Retina (tissue), 1 donor: ENCODE measurements at places on chromosomes 3 and 15.

DNA sequence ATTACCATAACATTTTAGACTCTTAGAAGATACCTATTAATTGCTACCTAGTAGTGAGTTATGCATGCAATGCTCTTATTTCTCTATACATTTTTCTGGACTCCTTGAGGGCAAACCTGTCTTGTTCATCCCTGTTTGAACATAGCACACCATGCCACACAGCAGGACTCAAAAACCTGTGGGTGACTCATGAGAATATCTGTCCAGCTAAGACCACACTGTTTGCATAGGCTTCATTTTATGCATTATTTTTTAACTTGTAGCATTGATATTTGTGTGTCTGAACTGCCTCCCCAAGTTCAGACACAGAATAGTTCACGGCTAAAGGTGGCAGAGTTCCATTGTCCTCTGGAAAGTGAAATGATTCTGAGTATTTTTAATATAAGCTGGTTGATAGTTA, 1.8 kb downstream of the LMCD1 start:
- no peak for DNase-seq

- no peak for DNase-seq
Observed at GRCh38 chr15:33960549-33960935, 7.8 kb upstream of the CHRM5 start.

DNA sequence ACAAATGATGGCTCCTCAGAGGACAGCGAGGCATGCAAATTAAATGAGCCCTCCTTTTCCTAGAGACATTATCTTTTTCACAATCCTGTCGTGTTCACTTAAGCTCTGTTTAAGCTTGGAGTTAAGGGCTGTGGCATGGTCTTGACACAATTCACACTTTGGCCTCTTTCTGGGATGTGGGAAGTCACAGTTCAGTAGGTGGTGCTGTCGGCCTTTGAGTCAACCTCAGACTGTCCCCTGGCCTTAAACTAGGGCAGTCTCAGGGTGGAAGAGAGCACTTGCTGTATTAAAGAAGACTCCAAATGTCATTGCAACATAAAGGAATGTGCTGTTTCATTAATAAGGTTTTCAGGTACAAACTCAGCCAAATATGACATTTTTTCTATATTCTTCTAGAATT, 351.0 kb downstream of the MCTP2 start:
- DNase-seq: peak; percentile 82

DNA sequence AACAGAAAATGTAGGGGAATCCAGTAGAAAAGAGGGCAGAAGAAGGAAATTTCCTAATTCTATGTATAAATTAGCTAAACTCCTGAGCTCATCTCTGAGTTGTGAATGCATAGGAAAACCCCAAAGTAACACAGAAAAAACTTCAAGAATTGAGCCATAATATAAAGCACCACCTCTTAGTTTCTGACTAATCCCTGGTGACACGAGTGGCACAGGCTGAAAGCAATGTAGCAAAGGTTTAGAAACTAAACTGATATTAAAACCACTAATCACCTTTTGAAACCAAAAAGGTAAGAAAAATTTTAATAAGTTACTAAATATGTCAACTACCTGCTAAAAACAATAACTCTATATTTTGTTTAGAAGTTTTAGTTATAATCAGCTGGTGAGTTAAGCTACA, 255.6 kb upstream of the NECTIN3 start:
- DNase-seq: no peak

DNA sequence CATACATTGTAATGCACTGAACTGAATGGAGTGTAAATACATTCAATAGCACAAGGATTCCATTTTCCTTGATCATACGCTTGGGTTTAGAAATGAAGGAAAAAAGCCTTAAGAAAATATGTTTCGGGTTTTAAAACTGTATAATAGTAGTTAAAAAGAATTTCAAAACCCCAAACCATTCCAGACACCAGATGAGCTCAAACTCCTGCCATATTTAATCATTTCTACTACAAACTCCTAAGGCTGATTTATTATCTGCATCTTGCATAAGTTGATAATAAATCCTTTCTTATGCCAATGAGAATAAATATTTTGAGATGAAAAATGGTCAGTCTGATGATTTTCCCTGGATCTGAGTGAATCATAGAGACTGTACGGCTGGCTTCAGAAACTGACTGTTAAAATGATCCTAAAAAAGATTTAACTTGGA, 51.0 kb downstream of the NR1D2 start:
- DNase-seq: no peak

- no peak for DNase-seq
Observed at GRCh38 chr3:131221731-131222130, 159.8 kb upstream of the NUDT16 start.

DNA sequence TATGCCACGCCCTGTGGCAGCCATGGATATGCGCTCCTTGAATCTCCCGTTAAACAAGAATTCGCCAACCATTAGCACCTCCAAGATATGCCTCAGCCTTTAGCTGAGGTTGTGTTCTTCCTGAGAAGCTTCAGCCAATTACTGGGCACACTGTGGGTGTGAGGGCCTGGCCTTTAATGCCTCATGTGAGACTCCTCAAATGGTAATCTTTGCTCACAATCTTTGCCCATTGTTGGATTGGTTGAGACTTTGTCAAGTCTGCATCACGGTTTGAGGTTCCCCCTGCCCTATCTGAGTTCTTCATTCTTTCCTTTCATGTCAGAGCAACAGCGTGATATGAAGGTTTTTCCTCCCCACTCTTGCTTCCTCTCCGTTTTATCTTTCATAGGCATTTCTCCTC, 108.1 kb upstream of the CCDC54 start:
- no peak for DNase-seq

DNA sequence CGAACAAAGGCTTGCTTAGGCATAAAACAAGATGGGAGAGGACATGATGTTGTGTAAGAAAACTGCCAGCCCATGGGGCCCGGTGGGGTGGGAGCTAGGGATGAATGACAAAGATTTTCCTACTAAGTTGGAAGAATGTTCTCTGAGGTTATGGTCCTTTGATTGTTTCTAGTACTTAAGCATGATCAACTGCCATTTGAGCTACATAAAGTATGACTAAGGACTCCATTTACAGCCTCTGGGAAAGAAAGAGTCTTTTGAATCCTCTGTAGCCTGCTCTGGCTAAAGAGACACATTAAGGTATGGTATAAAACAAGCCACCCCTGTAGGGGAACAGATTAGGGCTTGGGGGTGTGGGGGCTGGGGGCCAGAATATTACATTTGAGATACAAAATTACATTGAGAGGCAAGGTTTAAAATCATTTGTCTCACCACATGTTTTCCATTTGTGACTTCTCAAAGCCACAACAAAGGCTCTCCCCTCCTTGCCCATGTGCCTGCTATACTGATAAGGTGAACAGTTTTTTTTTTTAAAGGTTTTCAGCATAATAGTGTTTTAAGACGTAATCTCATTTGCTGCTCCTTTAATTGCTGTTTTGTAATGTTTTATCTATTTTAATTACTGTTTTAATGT, 323.4 kb downstream of the CHST2 start:
- DNase-seq: no peak

DNA sequence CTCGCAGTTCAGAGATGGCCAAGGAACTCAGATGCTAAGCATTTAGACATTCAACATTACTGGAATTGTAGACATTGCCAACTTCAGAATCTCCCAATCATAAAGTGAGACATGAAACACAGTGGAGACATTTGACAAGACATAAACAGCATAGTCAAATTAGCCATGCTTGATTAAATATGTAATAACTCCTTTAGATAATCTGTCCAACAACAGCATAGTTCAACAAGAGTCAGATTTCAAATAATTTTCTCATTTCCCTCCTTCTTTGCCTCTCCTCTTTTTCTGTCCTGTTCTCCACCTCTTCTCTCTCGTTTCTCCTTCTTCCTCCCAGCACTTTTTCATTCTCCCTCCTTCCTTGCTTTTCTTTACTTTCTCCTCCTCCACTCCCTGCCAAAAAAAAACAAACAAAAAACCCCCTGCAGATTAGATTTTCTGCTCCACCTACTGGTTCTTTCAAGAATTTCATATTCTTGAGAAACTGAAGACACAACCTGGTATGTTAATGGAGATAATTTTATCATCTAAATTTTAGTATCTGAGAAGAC, 20.2 kb downstream of the CPOX start:
- DNase-seq: no peak

GRCh38 chr3:183161552-183162336, 790 bp downstream of the LAMP3 start:
- DNase-seq: peak; percentile 42

DNA sequence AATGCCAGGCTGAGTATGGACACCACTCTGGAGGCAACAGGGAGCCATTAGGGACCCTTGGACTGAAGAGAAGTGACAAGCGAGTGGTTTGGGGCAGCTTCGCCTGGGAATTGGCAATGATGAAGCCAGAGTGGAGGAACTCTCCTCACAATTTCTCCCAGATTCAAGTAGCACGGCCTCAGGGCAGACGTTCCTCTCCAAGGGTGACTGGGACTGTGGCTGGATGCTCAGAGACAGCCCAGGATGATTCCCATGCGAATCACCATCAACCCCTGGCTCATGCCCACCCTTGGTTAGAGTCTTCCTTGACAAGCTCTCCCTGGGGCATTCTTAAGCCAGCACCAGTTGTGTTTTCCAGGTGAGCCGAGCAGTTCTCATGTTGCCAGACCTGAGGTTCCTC, 16.3 kb upstream of the DOCK3 start:
- DNase-seq: no peak

GRCh38 chr15:100931143-100931890, 12.2 kb downstream of the LRRK1 start:
- no peak for DNase-seq

DNA sequence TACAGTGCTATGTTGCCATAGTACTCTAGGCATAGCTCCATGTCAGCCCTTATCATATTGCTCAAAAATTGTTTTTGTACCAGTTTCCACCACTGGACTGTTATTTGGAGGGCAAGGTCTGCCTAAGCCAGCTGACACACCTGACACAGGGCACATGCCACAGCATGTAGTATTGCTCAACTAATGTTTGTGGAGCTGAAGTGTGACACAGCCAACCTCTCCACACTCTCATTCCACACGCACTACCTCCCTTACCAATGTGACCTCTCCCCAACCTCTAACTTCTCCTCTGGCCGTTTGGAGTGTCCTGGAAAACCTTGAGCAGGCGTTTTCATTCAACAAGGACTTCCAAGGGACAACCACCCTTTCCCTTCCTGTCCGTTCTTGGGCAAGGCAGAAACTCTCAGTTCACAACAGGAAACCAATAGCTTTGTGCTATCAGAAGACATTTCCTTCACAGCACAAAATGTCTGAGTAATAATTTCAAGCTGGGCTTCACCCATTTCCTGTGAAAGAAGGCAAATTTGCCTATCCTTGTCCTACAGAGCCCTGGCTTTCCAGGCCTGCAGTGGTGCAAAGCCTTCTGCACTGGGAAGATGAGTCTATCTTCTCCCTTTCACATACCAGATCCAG, 38.4 kb downstream of the TLNRD1 start:
- DNase-seq: no peak

- no peak for DNase-seq
Observed at GRCh38 chr3:33006081-33006480, 54.6 kb downstream of the CCR4 start.

- no peak for DNase-seq
Observed at GRCh38 chr3:135084405-135084804, 289.3 kb downstream of the EPHB1 start.

GRCh38 chr3:150925751-150926201, 20.5 kb upstream of the MINDY4B start:
- peak; percentile 60 for DNase-seq

- DNase-seq: no peak
Observed at GRCh38 chr3:181564222-181564621, 147.5 kb upstream of the SOX2 start.

GRCh38 chr15:90765966-90766365, 48.8 kb downstream of the BLM start:
- no peak for DNase-seq

DNA sequence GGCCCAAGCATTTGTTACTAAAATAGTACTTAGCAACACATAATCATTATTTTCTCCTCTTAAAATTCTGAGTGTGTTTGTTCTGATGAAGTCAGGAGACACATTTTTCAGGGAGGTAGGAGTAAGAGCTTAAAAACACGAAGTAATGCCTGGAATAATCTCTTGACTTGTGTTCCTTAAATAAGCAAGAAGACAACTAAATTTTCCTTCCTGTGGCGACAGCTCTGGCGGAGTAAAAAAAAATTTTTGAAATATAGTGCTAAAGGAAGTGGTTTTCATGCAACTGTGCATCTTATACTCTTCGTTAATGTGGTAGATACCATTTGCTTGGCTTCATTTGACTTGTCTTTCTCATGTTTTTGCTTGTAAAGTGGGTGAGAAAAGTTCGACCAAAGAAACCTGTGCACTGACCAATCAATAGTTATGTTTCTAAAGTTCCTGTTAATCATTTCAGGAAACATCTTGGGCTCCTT, 11.1 kb upstream of the MBNL1 start:
- no peak for DNase-seq

- peak; percentile 80 for DNase-seq
Observed at GRCh38 chr3:129278966-129279906, 566 bp downstream of the HMCES start.

DNA sequence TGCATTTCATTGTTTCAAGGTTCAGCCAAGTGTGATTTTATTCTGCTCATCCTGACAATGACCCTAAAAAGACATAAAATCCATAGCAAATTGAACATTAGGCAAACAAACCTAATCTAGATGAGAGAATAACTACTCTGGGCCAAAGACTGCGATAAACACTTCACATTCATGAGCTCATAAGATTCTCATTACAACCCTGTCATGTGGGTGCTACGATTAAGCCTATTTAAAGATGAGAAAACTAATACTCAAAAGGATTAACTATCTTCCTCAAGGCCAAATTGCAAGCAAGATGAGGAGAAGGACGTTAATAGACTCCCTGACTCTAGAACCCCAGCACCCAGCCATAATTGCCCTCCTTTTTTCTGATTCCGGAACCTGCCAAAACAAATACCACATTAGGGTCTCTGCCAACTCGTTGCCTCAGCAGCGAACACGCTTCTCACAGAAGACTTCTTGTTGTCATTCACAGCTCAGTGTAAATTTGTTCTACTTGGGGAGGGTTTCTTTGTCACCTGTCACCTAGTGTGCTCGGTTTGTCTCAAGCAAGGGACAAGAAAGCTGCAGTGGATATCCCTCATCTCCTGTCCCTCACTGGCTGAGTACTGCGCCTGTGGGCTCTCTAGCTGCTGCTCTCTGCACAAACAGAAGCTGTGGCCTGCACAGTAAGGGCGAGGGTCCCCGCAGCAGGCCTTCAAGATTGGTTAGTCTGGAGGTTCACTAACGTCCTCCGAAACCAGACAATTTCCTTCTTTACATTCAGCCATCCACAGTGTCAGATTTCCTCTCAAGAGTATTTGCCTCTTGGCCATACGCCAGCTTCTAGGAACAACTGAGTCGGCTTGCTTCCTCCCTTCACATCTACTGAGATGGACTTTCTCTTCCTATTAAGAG, 200.0 kb upstream of the UBE2E2 start:
- DNase-seq: no peak

- peak; percentile 14 for DNase-seq
Observed at GRCh38 chr3:41920406-41920965, 41.4 kb downstream of the ULK4 start.

DNA sequence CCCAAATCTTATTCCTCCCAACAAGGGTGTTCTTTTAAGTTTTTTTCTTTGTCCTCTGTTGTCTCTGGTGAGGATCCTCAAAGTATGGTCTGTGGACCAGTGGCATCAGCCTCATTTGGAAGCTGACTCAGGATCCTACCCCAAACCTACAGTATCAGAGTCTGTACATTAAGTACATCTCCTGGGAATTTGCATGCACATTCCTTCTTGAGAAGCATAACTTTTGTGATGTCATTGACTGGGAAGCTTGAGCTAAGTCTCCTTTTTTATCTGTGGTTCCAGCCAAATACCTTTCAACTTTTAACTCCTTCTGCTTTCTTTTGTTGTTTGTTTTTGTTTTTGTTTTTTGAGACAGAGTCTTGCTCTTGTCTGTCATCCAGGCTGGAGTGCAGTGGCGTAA, 40.5 kb downstream of the ARMC8 start:
- DNase-seq: no peak

- DNase-seq: no peak
Observed at GRCh38 chr3:156029208-156029607, 91.2 kb upstream of the KCNAB1 start.
